ENCODE measurements at places on chromosomes 4 and X.

DNA sequence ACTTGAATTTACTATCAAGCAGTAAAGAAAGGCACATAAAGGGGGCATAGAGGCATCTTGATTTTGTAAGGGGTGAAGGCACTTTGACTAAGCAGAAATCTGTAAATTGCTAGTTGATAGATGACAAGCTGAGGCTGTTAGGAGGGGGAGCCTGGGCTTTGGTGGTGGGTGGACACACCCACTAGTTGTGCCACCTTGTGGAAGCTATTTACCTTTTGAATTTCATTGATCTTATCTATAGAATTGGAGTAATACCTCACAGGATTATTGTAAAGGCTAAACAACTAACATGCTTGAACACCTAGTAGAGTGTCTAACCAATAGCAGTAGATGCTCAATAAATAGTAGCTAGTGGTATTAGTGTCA lies 142.8 kb upstream of the KCNIP4 start:
- DNase-seq: no peak

DNA sequence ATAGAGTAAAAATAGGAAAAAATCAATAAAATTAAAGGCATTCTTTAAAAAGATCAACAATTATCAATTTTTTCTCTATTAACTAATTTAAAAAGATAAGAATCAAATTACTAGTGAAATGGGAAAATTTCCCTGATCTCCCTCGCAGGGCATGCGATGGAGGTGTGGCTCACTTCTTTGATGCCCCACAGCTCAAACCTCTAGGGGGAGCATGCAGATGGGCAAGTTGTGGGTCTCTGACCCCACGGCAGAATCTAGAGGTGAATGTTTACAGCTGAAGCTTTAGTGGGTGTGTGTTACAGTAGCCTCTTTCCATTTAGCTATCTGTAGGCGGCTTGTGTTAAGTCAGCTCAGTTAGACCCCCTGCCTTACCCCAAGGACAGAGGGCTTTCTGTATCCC lies 1348.8 kb downstream of the PCDH18 start:
- no peak for DNase-seq

- peak; percentile 22 for DNase-seq
These were observed 210.7 kb upstream of the TLL1 start for GRCh38 chr4:165662341-165662740.

DNA sequence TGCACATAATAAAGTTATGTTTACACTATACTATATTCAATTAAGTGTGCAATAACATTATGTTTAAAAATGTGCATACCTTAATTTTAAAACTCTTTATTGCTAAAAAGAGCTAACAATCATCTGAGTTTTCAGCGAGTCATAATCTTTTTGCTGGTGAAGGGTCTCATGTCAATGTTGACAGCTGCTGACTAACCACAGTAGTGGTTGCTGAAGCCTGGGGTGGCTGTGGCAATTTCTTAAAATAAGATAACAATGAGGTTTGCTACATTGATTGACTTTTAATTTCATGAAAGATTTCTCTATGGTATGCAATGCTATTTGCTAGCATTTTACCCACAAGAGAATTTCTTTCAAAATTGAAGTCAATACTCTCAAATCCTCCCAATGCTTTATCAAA lies 58.6 kb downstream of the C4orf46 start:
- no peak for DNase-seq

Measured in astrocyte of the cerebellum (primary cell).